ENCODE measurements at places on chromosomes 4 and X.

- no peak for DNase-seq
Observed at GRCh38 chrX:3378156-3378555, 31.7 kb upstream of the MXRA5 start.

GRCh38 chrX:131262738-131263679, 26.1 kb downstream of the IGSF1 start:
- no peak for DNase-seq

GRCh38 chrX:130109429-130110378, 593 bp downstream of the ELF4 start:
- no peak for DNase-seq

DNA sequence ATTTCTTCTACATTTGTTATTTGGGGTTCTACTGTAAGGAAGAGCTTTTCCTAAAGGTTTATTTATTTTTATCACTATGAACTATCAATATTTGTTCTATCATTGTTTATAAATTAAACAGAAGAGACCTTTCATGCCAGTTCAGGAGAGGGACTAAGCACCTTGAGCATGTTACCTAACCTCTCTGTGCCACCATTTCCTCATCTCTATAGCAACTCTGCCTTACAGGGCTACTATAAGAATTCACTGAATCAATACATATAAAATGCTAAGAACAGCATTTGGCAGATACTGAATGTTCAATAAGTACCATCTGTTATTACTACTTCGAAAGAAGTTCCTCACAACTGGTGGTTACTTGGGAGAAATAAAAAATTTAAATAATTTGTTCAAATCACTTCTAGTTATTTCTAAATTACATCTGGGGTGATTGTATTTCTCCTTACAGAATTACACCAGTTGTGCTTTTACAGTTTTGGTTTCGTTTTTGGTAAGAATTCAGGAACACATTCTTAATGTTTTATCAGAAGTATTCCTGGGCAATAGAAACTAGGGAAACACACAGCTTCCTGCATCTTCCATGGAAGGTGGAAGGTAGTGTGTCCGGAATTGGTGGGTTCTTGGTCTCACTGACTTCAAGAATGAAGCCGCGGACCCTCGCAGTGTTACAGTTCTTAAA, 32.9 kb downstream of the EREG start:
- no peak for DNase-seq

DNA sequence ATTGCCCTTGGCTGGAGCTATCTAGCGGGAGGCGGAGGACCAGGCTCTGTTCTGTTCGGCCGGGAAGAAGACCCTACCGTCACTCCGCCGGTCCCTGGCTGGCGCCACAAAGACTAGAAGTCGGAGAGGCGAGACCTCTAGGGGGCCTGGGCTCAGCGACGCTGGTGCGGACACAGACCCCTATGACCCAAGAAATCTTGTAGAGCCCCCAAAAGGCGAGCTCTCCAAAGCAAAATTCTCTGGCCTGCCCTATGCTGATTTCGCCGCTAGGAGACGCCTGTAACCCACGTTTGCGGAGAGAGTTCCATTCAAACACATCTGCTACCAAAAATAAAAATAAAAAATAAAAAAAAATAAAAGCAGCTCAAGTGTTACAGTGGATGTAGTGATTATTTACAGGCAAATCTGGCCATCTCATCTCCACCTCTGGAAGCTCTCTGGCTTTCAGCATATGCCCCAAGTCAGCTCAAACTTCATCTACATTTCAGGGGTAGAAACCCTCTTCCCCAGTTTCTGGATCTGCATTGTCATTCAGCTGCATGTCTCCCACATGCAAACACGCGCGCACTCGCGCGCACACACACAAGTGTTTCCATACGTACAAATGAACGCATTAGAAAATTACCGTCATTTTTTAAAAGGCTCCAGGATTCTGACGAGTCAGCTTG, 2.4 kb upstream of the PCDH10 start:
- no peak for DNase-seq

- DNase-seq, result no peak
Observed at GRCh38 chr4:128653527-128654444, 155.7 kb upstream of the JADE1 start.

Measured in stimulated activated CD8-positive, alpha-beta memory T cell treated with anti-CD3 and anti-CD28 coated beads, Interleukin-4, amount 100 ng/mL, for 1 hour (primary cell).